Left renal cortex interstitium (tissue), 4 donors: ENCODE measurements at places on chromosomes 6 and 20. TPM values are rescaled to one million over a fixed set of nuclear protein-coding genes. Genes with fewer than 3 reads are reported as not detected.

Gene RGS17
- 3.2 TPM for polyA plus RNA-seq

DNA sequence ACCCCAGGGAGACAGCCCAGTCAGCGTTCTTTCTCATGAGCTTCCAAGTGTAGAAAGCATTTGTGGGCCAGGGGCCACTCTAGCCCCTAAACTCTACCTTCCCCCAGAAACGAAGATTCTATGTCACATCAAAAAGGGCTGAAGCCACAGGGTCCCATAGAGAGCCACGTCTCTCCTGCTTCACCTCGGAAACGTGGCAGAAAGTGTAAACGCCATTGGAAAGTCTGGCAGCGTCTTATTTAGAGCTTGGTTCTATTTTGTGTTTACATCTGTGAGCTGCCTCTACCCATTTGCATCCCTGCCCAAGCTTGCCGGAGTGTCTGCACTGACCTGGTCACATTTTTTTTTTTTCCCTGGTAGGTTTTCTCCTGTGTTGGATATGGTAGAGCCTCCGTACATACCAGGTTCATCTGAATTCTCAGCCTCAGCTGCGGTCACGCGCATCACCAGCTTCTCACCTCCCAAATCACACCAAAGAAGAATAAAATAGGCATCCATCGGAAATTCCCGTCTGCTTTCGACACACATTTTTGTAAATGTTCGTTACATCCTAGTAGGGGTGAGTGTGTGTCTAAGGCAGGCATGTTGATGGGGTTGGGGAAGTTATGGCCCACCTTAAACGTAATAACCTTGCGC, 62.6 kb downstream of the NPEPL1 start:
- no peak for DNase-seq

GRCh38 chr20:3560578-3560977, 89.8 kb downstream of the ATRN start:
- no peak for DNase-seq

GRCh38 chr20:31527266-31527665, 13.0 kb downstream of the HM13 start:
- no peak for DNase-seq

DNA sequence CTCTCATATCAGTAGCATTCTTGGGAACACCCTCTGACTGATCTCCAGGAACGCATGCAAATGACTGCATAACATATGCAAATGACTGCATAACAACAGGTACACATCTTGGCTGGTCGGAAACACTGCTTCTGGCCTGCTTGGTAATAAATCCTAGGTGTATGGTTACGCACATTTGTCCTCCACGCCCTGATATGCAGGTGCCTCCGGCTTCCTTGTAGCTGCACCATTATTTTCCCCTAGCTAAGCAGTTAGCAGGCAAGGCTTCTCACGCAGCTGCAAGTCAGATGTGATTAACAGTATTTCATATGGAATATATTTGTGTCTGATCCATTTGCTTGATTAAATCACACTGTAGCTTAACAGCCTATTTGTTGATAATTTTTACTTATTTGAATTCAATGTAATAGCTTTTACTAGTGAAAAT, 5.9 kb downstream of the RPS6KA2 start:
- DNase-seq, result no peak
